Spleen (tissue), 13 donors: ENCODE measurements at places on chromosomes 12 and 14. TPM values are rescaled to one million over a fixed set of nuclear protein-coding genes. Genes with fewer than 3 reads are reported as not detected.

DNA sequence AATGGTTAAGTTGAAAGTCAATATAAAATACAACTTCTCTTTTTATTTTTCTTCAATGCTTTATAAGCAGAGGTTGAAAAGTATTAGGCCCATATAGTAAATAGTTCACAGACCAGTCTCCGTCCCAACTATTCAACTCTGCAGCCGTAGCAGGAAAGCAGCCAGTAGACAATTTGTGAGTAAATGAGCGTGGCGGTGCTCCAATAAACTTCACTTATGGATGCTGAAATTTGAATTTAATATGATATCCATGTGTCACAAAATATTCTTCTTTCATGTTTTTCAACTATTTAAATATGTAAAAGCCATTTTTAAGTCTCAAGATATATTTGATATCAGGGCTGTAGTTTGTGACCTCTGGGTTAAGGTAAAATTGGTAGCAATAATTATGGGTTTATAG, 17.7 kb downstream of the LIN7A start:
- no peaks in the 10 kb centered on the region for H3K27me3 ChIP-seq
- H3K4me1 ChIP-seq, result no peaks in the 10 kb centered on the region
- no peak overlapping the region for H3K4me3 ChIP-seq

- no peak overlapping the region for H3K27ac ChIP-seq
- no peaks in the 10 kb centered on the region for H3K4me1 ChIP-seq
- DNase-seq, result no peak
- H3K36me3 ChIP-seq, result peaks cover 17% of the 10 kb centered on the region
- H3K27me3 ChIP-seq, result no peaks in the 10 kb centered on the region
Observed at GRCh38 chr12:113252494-113252893, 31.2 kb downstream of the TPCN1 start.

Gene LRRK2
- 43.5 TPM for total RNA-seq

DNA sequence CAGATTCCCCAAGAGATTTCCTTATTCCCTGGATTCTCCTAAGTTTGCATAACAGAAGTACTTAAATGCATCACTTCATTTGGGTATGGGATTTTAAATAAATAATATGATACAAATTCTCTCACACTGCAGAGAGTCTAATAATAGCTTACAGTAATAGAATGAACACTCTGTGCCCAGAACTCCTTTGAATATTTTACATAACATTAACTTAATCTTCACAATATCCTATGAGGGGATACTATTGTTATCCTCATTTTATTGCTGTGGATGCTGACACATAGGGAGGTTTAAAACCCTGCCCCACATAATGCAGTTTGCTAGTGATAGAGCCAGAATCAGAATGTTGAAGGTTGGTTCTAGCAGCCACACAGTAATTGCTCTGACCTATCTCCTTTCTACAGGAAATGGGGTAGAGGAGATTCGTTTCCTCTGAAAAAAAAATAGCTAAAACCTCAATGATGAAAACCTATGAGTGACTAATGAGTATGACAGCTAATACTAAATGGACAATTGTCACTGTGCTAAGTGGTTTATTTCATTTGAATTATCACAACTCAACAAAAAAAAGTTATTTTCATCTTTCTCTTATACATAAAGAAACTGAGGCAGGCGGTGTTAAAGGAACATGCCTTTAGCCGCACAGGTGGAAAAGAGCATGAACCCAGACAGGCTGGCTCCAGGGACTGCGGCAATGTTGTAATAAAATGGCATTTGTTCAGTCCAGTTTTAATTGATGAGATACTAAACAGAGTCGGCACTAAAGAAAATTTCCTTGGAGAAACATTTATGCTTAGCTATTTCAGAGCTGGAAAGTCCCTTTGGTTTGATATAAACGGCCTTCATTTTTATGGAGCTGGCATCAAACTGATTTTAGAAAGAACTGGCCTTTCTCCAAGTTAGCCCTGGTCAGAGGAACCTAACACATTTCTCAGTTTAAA, 880.9 kb downstream of the NRXN3 start:
- H3K4me1 ChIP-seq, result peaks cover 7% of the 10 kb centered on the region
- H3K27me3 ChIP-seq, result no peaks in the 10 kb centered on the region
- H3K4me3 ChIP-seq, result no peak overlapping the region
- no peak for DNase-seq
